ENCODE measurements at places on chromosomes 1 and 21. TPM values are rescaled to one million over a fixed set of nuclear protein-coding genes. Genes with fewer than 3 reads are reported as not detected.

The NES gene
- 32.5 TPM for total RNA-seq

The GFI1 gene
- 0.59 TPM for total RNA-seq

The SLC2A5 gene
- 0.20 TPM for total RNA-seq

The CDCA8 gene
- total RNA-seq: 0.45 TPM

The OR2T11 gene
- not detected for total RNA-seq

The ARHGAP30 gene
- total RNA-seq: 11.6 TPM

The INKA2 gene
- 7.2 TPM for total RNA-seq

The GJA9 gene
- not detected for total RNA-seq

The LCE1D gene
- not detected for total RNA-seq

The HAO2 gene
- not detected for total RNA-seq

The GNAT2 gene
- total RNA-seq: not detected

The C1orf87 gene
- 0.54 TPM for total RNA-seq

The LCE1E gene
- not detected for total RNA-seq

The CD48 gene
- 4.5 TPM for total RNA-seq

The S100A5 gene
- total RNA-seq: not detected

The SH2D1B gene
- not detected for total RNA-seq

The OLFML2B gene
- 3.8 TPM for total RNA-seq

The GCSAML gene
- total RNA-seq: 0.81 TPM

The VHLL gene
- total RNA-seq: not detected

Data from gastroesophageal sphincter (tissue), 4 donors.